ENCODE measurements at places on chromosomes 2 and 18.

DNA sequence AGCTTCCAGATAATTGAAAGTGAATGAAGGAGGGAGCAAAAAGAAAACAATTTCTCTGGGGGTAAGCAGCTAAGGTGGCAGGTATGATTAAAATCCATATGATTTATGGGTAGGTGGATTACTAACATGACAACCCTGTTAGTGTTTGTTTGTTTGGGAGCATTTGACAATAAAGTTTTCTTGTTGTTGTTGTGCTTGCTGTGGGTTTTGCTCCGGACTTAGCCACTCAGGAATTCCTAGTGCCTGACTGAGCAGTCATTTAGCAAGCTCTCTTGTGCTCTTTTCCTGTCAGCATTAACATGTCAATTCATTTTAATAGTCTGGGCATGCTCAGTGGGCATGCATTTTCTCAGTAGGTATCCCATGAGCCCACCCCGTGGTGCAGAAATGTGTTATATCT is 674.8 kb upstream of the ZEB2 start:
- DNase-seq = no peak

DNA sequence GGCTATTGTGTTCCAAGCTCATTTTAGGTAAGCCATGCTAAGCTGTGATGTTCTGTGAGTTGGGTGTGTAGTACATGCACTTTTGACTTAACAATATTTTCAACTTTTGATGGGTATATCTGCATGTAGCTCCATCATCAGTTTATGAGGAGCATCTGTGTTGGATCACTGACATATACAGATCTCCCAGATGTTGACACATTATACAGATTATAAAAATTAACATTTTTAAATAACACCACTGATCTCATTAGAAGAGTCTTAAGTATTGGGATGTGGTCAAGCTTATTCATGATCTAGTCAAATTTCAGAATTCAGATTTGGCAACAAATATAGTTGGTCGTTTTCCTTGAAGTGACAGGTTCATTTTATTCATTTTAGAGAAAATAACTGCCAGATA is 51.7 kb downstream of the CAB39 start:
- no peak for DNase-seq

- no peak for DNase-seq
These were observed 149.4 kb upstream of the KLF7 start for GRCh38 chr2:207315131-207315530.

- DNase-seq = peak; percentile 42
These were observed 75.5 kb upstream of the ZNF532 start for GRCh38 chr18:58788971-58789875.
